Activated CD8-positive, alpha-beta memory T cell treated with anti-CD3 and anti-CD28 coated beads for 1 hour (primary cell): ENCODE measurements at places on chromosomes 5 and 9.
A peak's percentile ranks its signal among the peaks of the same experiment; 100 is the strongest.

DNA sequence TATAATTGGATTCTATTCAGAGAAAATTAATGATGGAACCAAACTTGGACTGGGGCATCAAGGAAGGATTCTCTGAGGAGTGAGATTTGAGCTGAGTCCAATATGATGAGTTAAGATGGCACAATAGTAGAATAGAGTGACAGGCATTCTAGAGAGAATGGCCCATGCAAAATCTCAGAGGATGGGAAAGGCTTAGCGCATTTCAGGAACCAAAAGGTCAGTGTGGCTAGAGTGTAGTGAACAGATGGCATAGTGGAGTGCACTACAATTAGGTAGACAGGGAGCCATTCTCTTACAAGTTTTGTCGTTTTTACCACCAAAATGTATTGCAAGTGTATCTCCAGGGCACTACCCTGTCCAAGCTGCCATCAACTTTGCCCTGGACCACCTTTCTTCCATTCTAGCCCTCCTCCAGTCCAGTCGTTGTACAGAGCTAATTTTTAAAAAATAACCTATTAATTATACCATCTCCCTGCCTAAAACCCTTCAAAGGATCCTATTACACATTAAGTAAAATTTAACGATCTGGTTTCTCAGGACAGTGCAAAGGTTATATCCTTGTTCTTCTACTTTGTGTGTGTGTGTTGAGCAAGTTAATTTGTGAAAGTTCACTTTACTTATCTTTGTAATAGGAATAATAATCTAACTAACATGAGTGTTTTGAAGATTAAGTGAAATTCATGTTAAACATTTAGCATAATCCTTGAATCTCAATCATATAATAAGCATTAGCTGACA is 211.7 kb downstream of the COMMD10 start:
- no peak for DNase-seq

GRCh38 chr9:130701059-130702022 is 7.8 kb downstream of the EXOSC2 start:
- peak; percentile 55 for DNase-seq

DNA sequence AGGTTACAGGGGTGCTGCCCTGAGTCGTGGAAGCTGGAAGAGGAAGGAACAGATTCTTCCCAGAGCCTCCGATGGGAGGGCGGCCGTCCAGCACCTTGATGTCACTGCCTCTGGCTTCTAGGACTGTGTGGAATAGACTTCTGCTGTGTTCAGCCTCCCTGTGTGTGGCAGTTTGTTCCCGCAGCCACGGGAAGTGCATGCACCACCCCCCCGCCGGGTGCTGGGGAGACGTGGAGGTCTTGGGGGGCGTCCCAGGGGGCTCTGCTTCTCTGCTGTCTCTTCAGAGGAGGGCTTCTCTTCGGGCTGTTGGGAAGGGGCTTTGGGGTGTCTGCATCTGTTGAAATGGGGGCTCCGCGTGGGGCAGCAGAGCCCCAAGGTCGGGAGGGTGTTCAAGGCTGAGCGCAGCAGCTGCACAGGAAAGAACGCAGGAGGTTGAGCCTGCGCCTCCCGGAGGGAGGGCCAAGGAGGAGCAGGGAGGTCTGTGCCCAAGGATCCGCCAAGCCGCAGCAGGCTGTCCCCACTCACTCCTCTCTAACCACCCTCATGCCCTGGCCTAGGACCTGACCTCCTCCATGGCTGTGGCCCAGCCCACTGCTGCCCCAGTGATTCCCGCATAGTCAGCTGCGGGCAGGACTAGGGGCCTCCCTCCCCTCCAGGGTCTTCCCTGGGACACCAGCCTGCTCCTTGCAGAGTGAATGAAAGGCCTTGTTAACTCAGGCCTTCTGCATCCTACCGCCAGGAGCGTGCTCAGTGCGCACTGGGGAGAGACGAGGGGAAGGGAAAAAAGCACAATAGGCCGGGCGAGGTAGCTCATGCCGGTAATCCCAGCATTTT is 45.0 kb downstream of the ROPN1L start:
- DNase-seq = no peak

DNA sequence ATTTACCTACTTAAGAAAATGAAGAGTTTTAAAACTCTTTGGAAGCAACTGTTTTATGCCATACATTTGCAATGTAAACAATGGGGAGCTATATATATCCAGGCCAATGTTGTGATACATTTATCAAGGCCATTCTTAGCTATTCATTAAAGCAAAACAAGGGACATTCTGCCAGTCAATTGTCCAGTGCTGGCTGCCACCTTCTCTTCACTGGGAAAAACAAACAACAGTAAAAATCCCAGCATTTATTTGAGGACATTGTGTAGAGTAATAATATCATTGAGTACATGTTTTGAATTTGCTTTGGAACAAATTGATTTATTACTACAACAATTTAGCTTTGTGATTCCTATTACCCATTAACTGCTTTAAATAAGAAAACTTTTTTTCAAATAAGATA is 1107.4 kb downstream of the DTWD2 start:
- DNase-seq = no peak

DNA sequence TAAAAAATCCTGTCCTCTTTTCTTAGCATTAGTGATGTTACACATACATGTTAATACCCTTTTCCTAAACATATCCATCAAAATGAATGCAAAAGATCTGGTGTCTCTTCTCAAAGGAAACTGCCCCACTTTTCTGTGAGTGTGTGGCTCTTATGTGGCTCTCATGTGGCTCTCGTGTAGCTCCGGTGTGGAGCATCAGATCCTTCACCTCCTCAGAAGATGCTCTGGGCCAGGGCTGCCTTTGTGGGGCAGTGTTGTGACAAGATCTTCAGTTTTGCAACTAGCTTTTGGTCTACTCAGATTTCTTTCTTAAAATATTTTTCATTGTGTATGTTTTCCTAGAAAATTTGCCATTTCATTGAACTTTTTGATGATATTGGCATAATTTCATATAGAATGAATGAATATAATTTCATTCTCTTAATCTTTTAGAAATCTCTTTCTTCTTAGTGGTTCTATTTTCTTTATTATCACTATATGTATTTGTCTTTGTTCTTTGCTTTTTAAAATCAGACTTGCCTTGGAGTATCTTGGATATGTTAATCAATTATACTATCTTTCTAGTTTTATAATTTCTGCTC is 19.4 kb downstream of the GARNL3 start:
- no peak for DNase-seq
